ENCODE measurements at places on chromosomes 4 and X. TPM values are rescaled to one million over a fixed set of nuclear protein-coding genes. Genes with fewer than 3 reads are reported as not detected.

Gene MAGEC1
- not detected for total RNA-seq

Gene GPR82
- not detected for total RNA-seq

Gene ERCC6L
- total RNA-seq, result 0.64 TPM

Gene MAML3
- total RNA-seq, result 1.1 TPM

Gene CLCN5
- total RNA-seq, result 1.3 TPM

Gene TMSB15C
- total RNA-seq, result 3.8 TPM

DNA sequence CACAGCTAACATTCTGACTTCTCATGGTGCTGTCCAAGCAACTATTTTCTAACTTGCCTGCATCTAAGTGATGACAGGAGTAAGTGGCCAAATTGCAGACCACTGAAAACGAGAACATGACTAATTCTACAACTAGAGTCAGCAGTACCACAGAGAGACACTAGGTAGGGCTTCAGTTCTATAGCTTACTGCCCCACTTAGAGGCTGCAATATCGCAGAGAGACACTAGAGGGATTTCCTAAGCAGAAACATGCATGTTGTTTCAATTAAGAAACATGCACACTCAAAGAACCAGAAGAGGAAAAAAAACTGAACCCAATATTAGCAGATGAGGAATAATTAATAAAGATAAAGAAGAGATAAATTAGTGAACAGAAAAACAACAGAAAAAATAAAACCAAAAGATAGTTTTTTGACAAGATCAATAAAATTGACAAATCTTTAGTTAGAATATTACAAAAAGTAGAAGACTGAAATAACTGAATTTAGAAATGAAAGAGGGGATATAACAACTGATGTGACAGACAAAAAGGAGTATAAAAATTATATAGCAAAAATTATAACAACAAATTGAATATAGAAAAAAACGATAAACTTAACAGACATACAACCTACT, 100.8 kb downstream of the SPIN4 start:
- H3K4me1 ChIP-seq, result no peaks in the 10 kb centered on the region
- DNase-seq, result peak; percentile 11
- H3K27me3 ChIP-seq, result no peaks in the 10 kb centered on the region
- H3K27ac ChIP-seq, result no peak overlapping the region

- peak; percentile 15 for DNase-seq
- no peaks in the 10 kb centered on the region for H3K36me3 ChIP-seq
- H3K27me3 ChIP-seq, result no peaks in the 10 kb centered on the region
- H3K4me1 ChIP-seq, result no peaks in the 10 kb centered on the region
Observed at GRCh38 chr4:30380404-30380998, 339.7 kb upstream of the PCDH7 start.

GRCh38 chr4:125060376-125060775, 254.4 kb upstream of the FAT4 start:
- no peaks in the 10 kb centered on the region for H3K36me3 ChIP-seq
- no peaks in the 10 kb centered on the region for H3K27me3 ChIP-seq
- H3K4me1 ChIP-seq, result no peaks in the 10 kb centered on the region
- no peak overlapping the region for H3K4me3 ChIP-seq
- H3K27ac ChIP-seq, result no peak overlapping the region
- no peak for DNase-seq

- no peaks in the 10 kb centered on the region for H3K27me3 ChIP-seq
- no peak overlapping the region for H3K27ac ChIP-seq
- H3K36me3 ChIP-seq, result no peaks in the 10 kb centered on the region
- no peak for DNase-seq
- H3K4me3 ChIP-seq, result no peak overlapping the region
Observed at GRCh38 chrX:22397566-22397965, 124.9 kb downstream of the CBLL2 start.

DNA sequence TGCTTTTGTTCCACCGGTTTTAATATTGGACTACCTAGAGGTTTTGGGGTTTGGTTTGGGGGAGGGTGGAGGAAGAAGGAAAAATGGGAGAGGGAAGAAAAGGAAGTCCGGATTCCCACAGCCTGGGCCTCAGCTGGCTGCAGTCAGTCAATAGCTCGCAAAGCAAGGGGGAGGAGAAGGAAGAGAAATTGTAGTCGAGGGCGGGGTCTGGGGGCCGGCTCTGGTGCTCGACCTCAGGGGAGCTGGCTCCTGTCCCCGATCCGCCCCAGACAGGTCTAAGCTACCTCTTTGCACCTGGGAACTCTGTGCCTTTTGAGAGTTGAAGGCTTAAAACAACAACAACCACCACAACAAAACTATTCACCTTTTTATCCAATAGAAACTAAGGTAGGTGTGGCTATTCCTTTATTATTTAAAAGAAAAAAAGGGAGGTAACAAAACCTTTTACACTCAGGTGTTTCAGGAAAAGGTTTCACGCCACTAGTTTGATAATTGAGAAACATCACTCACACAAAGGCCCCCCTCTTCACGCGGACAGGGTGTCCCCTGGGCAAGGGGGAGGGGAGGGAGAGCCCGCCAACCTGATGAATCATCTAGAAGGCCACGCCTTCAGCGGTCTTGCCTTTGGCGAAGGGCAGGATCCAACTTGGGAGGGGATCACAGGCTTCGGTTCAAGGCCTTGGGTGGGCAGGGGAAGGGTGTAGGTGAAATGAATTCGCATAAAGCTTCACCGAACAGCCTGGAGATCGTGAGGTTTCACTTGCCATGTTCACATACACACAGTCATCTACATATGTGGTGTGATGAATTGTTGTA, 1.6 kb upstream of the LNX1 start:
- H3K27ac ChIP-seq, result no peak overlapping the region
- H3K4me3 ChIP-seq, result no peak overlapping the region
- no peak for DNase-seq
- no peaks in the 10 kb centered on the region for H3K4me1 ChIP-seq
- no peaks in the 10 kb centered on the region for H3K27me3 ChIP-seq

DNA sequence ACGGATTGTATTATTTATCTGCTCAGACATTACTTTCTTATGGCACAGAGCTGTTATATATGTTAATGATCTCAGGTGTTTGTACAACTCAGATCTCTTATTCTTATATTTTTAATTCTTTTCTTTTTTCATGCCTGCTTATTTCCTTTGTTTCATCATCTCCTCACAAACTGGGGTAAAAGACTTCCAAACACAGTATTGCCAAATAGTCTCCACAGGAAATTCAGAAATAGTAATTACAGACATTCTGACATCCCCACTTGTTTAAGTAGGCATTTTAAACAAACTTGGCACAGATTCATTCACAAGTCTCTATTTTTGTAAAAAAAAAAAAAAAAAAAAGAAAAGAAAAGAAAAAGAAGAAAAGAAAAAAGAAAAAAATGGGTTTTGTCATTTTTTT, 129.7 kb upstream of the USP38 start:
- no peak for DNase-seq
- no peaks in the 10 kb centered on the region for H3K4me1 ChIP-seq
- H3K27ac ChIP-seq, result no peak overlapping the region
- no peaks in the 10 kb centered on the region for H3K27me3 ChIP-seq

DNA sequence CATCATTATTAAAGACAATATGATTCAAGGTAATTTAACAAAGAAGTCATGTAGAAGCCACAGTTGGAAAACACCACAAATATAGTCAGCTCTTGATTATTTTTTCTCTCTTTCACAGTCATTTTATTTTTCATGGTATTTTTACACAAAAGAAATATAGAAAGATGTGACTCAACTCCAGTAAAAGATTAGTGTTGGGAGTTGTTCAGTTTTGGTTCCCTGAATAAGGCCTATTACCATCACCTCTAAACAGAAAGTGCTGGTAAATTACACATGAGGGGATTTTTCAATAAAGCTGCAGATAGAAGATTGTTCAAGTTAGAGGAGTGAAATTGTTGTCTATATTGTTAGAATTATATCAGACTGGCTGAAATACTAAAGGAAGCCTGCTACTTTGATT, 107.0 kb downstream of the DDIT4L start:
- no peak overlapping the region for H3K27ac ChIP-seq
- no peak for DNase-seq
- no peak overlapping the region for H3K4me3 ChIP-seq
- H3K36me3 ChIP-seq, result no peaks in the 10 kb centered on the region
- H3K27me3 ChIP-seq, result no peaks in the 10 kb centered on the region

- H3K36me3 ChIP-seq, result no peaks in the 10 kb centered on the region
- H3K4me1 ChIP-seq, result no peaks in the 10 kb centered on the region
- no peak overlapping the region for H3K27ac ChIP-seq
- no peak overlapping the region for H3K4me3 ChIP-seq
- DNase-seq, result no peak
Observed at GRCh38 chr4:110848787-110849186, 225.9 kb upstream of the PITX2 start.

DNA sequence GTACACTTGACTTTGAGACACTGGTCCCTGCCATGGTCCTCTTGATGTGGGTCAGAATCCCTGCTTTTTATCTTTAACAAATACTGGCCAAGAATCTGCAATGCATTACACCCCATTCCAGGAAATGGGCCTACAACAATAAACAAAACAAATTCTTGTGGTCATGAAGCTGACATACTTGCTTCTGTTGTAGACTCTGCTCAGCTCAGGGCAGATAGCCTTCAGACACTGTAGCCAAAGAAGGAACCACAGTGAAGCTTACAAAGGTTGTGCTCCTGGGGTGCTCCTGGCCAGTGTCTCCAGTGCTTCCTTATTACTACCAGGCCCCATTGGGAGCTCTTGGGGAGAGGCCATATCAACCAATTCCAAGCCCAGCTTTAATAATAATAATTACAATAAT, 21.8 kb downstream of the KIAA1210 start:
- H3K4me1 ChIP-seq, result no peaks in the 10 kb centered on the region
- DNase-seq, result no peak
- no peak overlapping the region for H3K4me3 ChIP-seq
- H3K27me3 ChIP-seq, result no peaks in the 10 kb centered on the region
- H3K36me3 ChIP-seq, result no peaks in the 10 kb centered on the region

DNA sequence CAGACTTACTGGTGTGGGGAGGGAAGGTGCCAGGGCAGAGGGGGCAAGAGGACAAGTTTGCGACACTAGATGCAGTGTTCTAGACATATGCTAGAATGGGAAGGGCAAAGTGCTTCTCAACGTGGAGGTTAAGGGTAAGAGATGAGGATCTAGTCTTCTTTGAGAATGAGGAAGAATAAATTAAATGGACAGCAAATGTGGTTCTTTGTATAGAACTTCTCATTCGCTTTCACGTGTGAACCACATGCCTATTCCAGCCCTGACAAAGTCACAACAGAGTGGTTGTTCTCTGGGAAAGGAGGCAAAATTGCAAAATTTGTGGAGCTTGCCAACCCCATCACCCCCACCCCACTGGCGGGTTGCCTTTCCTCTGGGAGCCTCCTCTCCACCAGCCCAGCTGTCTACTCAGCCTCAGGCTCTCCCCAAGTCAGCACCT, 1.5 kb upstream of the ANXA5 start:
- no peaks in the 10 kb centered on the region for H3K36me3 ChIP-seq
- peak overlapping the region; percentile 9 for H3K4me3 ChIP-seq
- no peak overlapping the region for H3K27ac ChIP-seq
- H3K4me1 ChIP-seq, result peaks cover 22% of the 10 kb centered on the region
- no peaks in the 10 kb centered on the region for H3K27me3 ChIP-seq
- no peak for DNase-seq

GRCh38 chr4:105527081-105527480, 25.3 kb upstream of the ARHGEF38 start:
- no peak for DNase-seq
- H3K27me3 ChIP-seq, result no peaks in the 10 kb centered on the region
- H3K27ac ChIP-seq, result no peak overlapping the region
- no peak overlapping the region for H3K4me3 ChIP-seq
- H3K4me1 ChIP-seq, result no peaks in the 10 kb centered on the region
- no peaks in the 10 kb centered on the region for H3K36me3 ChIP-seq

GRCh38 chrX:87896057-87896456, 378.5 kb downstream of the KLHL4 start:
- DNase-seq, result no peak
- no peak overlapping the region for H3K4me3 ChIP-seq
- no peaks in the 10 kb centered on the region for H3K27me3 ChIP-seq
- no peak overlapping the region for H3K27ac ChIP-seq
- H3K36me3 ChIP-seq, result no peaks in the 10 kb centered on the region

- no peak for DNase-seq
- no peaks in the 10 kb centered on the region for H3K27me3 ChIP-seq
- H3K4me1 ChIP-seq, result no peaks in the 10 kb centered on the region
- no peak overlapping the region for H3K27ac ChIP-seq
- no peaks in the 10 kb centered on the region for H3K36me3 ChIP-seq
Observed at GRCh38 chr4:4558881-4559280, 17.0 kb upstream of the STX18 start.

GRCh38 chrX:107480272-107480671, 30.8 kb downstream of the FRMPD3 start:
- no peak overlapping the region for H3K27ac ChIP-seq
- no peak for DNase-seq
- H3K36me3 ChIP-seq, result no peaks in the 10 kb centered on the region
- no peaks in the 10 kb centered on the region for H3K27me3 ChIP-seq
- H3K4me3 ChIP-seq, result no peak overlapping the region
- H3K4me1 ChIP-seq, result no peaks in the 10 kb centered on the region

GRCh38 chr4:146124023-146124680, 51.4 kb upstream of the LSM6 start:
- DNase-seq, result no peak
- H3K27me3 ChIP-seq, result peaks cover 11% of the 10 kb centered on the region
- H3K27ac ChIP-seq, result no peak overlapping the region
- no peaks in the 10 kb centered on the region for H3K36me3 ChIP-seq
- no peak overlapping the region for H3K4me3 ChIP-seq

GRCh38 chr4:113394730-113395530, 345.5 kb downstream of the ANK2 start:
- H3K27me3 ChIP-seq, result no peaks in the 10 kb centered on the region
- H3K4me3 ChIP-seq, result no peak overlapping the region
- peak; percentile 73 for DNase-seq
- no peaks in the 10 kb centered on the region for H3K36me3 ChIP-seq
- H3K27ac ChIP-seq, result no peak overlapping the region

- H3K27me3 ChIP-seq, result no peaks in the 10 kb centered on the region
- no peaks in the 10 kb centered on the region for H3K4me1 ChIP-seq
- no peak for DNase-seq
- no peaks in the 10 kb centered on the region for H3K36me3 ChIP-seq
- H3K27ac ChIP-seq, result no peak overlapping the region
Observed at GRCh38 chr4:96407738-96408463, 568.0 kb downstream of the PDHA2 start.

DNA sequence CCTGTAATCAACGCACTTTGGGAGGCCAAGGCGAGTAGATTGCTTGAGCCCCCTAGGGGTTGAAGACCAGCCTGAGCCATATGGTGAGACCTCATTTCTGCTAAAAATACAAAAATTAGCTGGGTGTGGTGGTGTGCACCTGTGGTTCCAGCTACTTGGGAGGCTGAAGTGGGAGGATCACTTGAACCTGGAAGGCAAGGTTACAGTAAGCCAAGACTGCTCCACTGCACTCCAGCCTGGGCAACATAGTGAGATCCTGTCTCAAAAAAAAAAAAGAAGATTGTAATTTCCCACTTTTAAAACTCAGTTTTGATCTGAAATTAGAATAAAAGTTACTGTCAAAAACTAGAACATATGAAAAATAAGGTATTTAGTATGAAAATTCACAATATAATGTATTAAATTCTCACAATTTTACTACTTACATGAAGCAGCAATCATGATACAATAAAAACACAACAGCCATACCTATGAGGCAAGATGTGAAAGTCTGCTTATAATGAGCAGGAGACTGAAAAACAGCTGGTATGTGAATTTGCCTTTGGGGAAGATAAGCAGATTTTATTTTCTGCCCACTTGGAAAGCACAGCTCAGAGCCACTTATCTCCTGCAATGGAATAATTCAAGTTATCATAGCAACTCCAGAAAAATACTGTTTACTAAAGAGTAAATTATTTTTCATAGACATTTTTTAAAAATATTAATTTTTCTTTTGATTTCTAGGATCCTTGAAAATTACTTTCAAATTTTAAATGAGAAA, 50.6 kb downstream of the ZGRF1 start:
- H3K27ac ChIP-seq, result no peak overlapping the region
- no peaks in the 10 kb centered on the region for H3K4me1 ChIP-seq
- no peaks in the 10 kb centered on the region for H3K36me3 ChIP-seq
- no peak for DNase-seq

All from CD4-positive, CD25-positive, alpha-beta regulatory T cell (primary cell).